ENCODE measurements at places on chromosomes 16 and 17. TPM values are rescaled to one million over a fixed set of nuclear protein-coding genes. Genes with fewer than 3 reads are reported as not detected.

DNA sequence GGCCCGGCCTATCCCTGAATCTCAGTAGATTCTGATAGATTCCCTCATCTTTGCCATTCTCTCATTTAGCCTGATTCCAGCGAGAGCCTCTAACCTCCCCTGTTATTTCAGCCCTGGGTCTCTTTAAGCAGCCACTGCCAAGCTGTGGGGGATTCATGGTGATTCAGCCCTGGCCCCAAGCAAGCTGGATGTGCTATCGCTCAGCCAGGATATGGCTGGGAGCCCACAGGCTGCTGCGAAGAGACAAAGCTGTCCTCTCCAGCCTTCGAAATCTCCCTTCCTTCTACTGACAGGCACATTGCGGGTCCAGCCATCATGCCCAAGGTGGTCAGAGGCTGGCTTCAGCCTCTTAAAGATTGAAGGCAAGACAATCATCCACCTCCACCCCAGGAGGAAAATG lies 394.1 kb downstream of the SOX9 start:
- H3K4me1 ChIP-seq: peaks cover 4% of the 10 kb centered on the region
- H3K4me3 ChIP-seq: no peak overlapping the region
- DNase-seq: peak; percentile 41
- H3K27me3 ChIP-seq: no peaks in the 10 kb centered on the region

DNA sequence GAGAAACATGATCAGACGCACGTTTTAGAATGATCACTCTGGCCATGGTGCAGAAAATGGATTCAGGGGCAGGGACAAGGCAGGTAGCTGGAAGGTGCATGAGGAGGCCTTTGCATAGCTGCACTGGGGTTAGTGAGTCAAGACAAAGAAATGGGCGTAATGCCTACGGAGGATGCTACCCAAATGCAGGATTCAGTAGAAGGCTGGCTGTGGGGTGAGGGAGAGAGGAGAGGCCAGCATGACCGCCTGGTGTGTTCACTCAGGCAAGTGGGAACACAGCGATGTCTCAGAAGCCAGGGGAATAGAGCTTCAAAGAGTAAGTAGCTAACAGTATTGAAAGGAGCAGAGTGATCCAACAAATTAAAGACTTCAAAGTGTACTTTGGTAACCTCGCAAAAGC lies 31.2 kb downstream of the PMP22 start:
- no peaks in the 10 kb centered on the region for H3K27me3 ChIP-seq
- H3K27ac ChIP-seq: no peak overlapping the region
- H3K4me1 ChIP-seq: peaks cover 7% of the 10 kb centered on the region
- no peak for DNase-seq
- no peak overlapping the region for H3K4me3 ChIP-seq
- H3K36me3 ChIP-seq: no peaks in the 10 kb centered on the region

- DNase-seq: no peak
- H3K4me3 ChIP-seq: no peak overlapping the region
- no peaks in the 10 kb centered on the region for H3K27me3 ChIP-seq
- H3K36me3 ChIP-seq: no peaks in the 10 kb centered on the region
- H3K4me1 ChIP-seq: peaks cover 2% of the 10 kb centered on the region
- no peak overlapping the region for H3K27ac ChIP-seq
These were observed 26.0 kb downstream of the TRIM25 start for GRCh38 chr17:56887552-56888467.

Gene TAT
- 0.20 TPM for total RNA-seq

Gene SLFN13
- 10.2 TPM for total RNA-seq

Gene FZD2
- total RNA-seq: 12.5 TPM

Gene FMNL1
- 24.0 TPM for total RNA-seq
